ENCODE measurements at places on chromosomes 5 and 9. TPM values are rescaled to one million over a fixed set of nuclear protein-coding genes. Genes with fewer than 3 reads are reported as not detected.

SHC3 gene
- total RNA-seq, result 0.04 TPM

SPATA31A3 gene
- total RNA-seq, result not detected

SERF1B gene
- 49.7 TPM for total RNA-seq

PCDHB5 gene
- total RNA-seq, result not detected

ZBED3 gene
- total RNA-seq, result 0.49 TPM

Measured in hair follicular keratinocyte (primary cell).